Prostate gland (tissue), 2 donors: ENCODE measurements at places on chromosomes 7 and 10. TPM values are rescaled to one million over a fixed set of nuclear protein-coding genes. Genes with fewer than 3 reads are reported as not detected.
A peak's percentile ranks its signal among the peaks of the same experiment; 100 is the strongest.

Gene ZNF239
- 4.3 TPM for total RNA-seq

Gene PNLIPRP3
- not detected for total RNA-seq

Gene WASL
- total RNA-seq = 37.7 TPM

Gene GPR146
- 6.1 TPM for total RNA-seq

Gene RAPGEF5
- total RNA-seq = 7.4 TPM

DNA sequence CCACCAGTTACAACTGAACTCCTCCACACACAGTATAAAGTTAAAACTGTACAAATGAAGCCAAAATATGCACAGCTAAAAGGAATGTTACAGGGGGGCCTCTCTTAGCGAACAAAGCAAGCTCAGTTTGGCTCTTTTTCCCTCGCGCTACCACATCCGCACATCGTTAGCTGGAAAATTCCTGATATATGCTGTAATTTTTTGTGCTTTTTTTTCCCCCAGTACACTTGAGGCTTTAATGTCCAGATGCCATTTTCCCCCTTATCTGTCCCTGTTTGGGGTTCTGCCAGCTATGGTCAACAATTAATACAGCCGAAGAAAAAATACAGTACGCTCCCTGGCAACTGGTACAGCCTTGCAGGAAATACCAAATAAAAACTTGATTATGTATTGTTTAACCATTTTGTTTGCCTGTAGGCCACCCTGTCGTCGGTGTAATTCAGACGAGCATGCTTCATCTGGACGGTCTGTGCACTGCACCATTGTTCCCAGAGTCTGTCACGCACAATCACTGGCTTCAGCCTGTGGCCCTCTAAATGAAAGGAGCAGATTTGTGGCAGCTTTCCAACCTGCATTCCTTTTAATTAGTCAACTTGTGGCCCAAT lies 108.1 kb upstream of the FAM133B start:
- peak; percentile 23 for DNase-seq
- no peak overlapping the region for H3K27ac ChIP-seq
- no peaks in the 10 kb centered on the region for H3K4me1 ChIP-seq
- H3K27me3 ChIP-seq = no peaks in the 10 kb centered on the region
- no peaks in the 10 kb centered on the region for H3K36me3 ChIP-seq

GRCh38 chr10:90905925-90906324 lies 15.0 kb downstream of the ANKRD1 start:
- no peaks in the 10 kb centered on the region for H3K27me3 ChIP-seq
- H3K36me3 ChIP-seq = no peaks in the 10 kb centered on the region
- no peak overlapping the region for H3K27ac ChIP-seq

GRCh38 chr10:20100171-20100570 lies 283.9 kb downstream of the PLXDC2 start:
- no peak overlapping the region for H3K27ac ChIP-seq
- no peak overlapping the region for H3K4me3 ChIP-seq
- H3K27me3 ChIP-seq = no peaks in the 10 kb centered on the region
- no peaks in the 10 kb centered on the region for H3K36me3 ChIP-seq
- H3K4me1 ChIP-seq = no peaks in the 10 kb centered on the region

DNA sequence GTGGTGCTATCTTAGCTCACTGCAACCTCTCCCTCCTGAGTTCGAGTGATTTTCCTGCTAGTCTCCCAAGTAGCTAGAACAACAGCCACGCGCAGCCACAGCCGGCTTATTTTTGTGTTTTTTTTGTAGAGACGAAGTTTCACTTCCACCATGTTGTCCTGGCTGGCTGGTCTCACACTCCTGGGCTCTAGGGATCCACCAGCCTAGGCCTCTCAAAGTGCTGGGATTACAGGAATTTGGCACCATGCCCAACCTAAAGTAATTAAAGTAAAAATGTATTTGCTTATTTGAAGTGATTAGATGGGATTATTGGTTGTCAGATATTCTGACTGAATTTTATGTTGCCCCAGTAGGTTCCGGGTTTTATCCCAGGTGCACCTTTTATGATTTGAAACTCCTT lies 22.7 kb downstream of the LUC7L2 start:
- H3K27ac ChIP-seq = no peak overlapping the region
- no peaks in the 10 kb centered on the region for H3K4me1 ChIP-seq
- H3K4me3 ChIP-seq = no peak overlapping the region
- DNase-seq = no peak

- peak; percentile 92 for DNase-seq
- no peaks in the 10 kb centered on the region for H3K27me3 ChIP-seq
- H3K27ac ChIP-seq = peak overlapping the region; percentile 38
- H3K36me3 ChIP-seq = no peaks in the 10 kb centered on the region
- H3K4me3 ChIP-seq = no peak overlapping the region
- H3K4me1 ChIP-seq = no peaks in the 10 kb centered on the region
These were observed 2.0 kb downstream of the ANKRD2 start for GRCh38 chr10:97574374-97575126.

DNA sequence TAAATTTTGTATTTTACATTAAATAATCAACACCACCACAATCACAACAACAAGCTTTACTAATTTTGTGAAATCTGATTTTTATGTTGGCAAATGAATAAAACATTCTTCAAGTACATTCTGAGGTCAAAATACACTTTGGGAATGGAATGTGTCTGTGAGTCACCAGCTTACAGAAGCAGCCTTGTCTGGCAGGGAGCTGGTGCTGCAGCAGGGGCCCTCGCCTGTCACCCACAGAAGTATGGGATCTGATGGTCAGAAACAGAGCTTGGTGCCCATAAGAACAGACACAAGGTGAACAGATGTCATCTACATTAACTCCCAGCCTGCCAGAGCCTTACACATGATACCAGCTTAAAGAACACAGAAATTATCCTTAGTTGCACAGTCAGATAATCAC lies 496.9 kb downstream of the CCSER2 start:
- no peaks in the 10 kb centered on the region for H3K36me3 ChIP-seq
- H3K4me3 ChIP-seq = no peak overlapping the region
- no peak overlapping the region for H3K27ac ChIP-seq
- H3K27me3 ChIP-seq = no peaks in the 10 kb centered on the region

GRCh38 chr7:105677817-105678573 lies 96.7 kb upstream of the EFCAB10 start:
- H3K4me1 ChIP-seq = peaks cover 13% of the 10 kb centered on the region
- no peaks in the 10 kb centered on the region for H3K36me3 ChIP-seq
- DNase-seq = no peak
- H3K27ac ChIP-seq = peak overlapping the region; percentile 29

- peaks cover 4% of the 10 kb centered on the region for H3K4me1 ChIP-seq
- no peak for DNase-seq
- no peaks in the 10 kb centered on the region for H3K27me3 ChIP-seq
- no peak overlapping the region for H3K27ac ChIP-seq
These were observed 3.7 kb downstream of the TRAPPC14 start for GRCh38 chr7:100154651-100155491.

DNA sequence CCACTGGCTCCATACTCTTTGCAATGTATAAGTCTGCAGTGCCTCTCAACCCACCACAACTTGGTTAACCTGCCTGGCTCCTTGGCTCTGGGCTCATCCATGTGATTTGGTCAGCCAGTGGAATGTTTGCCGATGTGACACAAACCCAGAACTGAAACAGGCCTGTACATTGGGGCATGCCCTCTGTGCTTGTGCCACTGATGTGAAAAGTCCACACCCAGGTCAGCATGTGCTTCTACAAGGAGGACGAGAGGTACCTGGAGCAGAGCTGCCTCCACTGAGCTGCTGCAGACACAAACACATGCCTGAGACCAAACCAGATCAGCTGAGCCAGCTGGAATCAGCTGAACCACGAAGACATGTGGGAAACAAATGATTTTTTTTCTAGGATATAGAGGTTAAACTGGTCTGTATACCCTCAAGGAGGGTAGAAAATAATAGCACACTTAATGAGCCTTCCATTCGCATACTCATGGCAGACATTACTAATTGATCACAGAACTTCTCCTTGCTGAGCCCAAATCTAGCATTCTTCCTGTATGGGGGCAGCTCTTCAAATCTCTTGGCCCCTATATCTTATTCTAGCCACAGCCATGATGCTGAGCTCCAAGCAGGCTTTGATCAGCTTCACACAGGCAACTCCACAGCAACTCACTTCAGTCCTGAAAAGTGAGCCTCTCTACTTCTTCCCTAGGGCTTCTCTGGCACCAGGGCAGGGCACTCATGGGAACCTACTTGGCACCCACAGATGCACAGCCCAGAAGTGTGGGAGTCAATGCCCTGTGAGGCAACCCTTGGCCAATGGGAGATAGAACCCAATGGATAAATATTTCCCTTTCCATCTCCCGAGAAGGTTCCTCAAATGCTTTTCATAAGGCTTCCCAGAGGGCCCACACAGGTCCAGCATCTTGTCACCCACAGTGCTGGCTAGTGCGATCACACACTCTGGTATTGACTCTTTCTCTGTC lies 18.6 kb downstream of the PYROXD2 start:
- no peak overlapping the region for H3K4me3 ChIP-seq
- no peaks in the 10 kb centered on the region for H3K27me3 ChIP-seq
- H3K4me1 ChIP-seq = no peaks in the 10 kb centered on the region
- DNase-seq = no peak
- H3K36me3 ChIP-seq = no peaks in the 10 kb centered on the region

DNA sequence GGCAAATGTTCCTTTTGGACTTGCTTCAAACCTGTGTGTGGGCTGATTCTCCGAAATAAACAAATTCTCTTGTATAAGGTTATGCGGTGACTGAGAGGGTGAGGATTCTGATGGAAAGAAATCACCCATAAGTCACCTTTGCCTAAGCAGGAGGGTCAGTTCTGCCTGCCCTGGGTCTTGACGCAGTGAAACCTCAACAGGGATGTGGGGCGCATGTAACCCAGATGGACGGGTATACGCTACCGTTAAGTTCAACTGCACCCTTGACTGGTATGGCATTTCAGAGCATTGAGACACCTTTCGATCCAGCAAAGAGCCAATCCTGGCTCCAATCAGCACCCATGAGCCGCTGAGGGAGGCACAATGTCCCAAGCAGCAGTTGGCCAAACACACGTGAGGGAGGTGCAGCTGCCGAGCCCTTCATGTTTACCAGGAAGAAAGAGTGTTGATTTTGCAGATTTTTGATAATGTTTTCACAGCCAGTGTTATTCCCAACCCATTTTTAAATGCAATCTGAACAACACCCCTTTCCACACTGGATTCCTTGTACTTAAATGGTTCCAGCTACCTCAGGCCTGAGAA lies 48.1 kb downstream of the SORBS1 start:
- H3K4me3 ChIP-seq = no peak overlapping the region
- H3K36me3 ChIP-seq = no peaks in the 10 kb centered on the region
- peak; percentile 35 for DNase-seq

GRCh38 chr10:128686630-128687278 lies 560.5 kb upstream of the MKI67 start:
- no peaks in the 10 kb centered on the region for H3K36me3 ChIP-seq
- H3K27ac ChIP-seq = peak overlapping the region; percentile 63
- peaks cover 3% of the 10 kb centered on the region for H3K4me1 ChIP-seq
- DNase-seq = no peak
- H3K27me3 ChIP-seq = no peaks in the 10 kb centered on the region

DNA sequence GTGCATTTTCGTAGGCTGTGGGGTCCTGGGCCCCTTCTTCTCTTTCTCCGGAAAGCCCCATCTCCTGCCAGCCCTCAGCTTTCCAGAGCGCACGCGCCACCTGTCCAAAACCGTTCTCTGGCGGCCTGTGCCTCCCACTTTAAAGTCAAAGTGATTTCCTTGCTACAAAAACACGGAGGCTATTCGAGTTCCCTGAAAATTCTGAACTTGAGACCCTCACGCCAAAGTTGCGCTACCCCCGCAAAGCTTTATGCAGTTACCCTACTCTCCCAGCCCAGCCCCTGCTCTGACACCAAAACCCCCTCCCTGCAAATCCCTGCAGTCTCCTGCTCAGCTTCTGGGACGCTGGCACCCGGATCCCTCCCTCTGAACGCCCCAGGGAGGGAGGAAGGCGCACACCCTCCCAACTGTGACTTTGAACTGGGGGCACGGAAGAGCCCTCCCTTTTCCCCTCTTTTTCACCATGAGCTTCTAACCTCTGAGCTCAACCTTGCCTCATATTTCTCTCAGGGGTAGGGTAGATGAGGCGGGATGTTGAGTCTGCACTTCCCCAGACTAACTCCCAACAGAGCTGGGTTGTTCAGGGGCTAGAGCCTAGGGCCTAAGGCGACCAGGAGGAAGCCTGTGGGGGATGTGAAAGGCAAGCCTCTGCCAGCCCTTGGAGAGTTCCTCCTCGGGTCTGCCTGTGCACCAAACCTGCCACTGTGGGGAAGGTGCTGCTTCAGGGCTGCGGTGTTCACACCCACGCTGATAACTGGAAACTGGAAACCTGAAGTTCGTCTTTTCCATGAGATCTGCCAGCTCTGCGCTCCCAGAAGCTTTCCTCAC lies 2.7 kb upstream of the PAX4 start:
- DNase-seq = no peak
- no peak overlapping the region for H3K27ac ChIP-seq
- H3K27me3 ChIP-seq = peaks cover 9% of the 10 kb centered on the region

DNA sequence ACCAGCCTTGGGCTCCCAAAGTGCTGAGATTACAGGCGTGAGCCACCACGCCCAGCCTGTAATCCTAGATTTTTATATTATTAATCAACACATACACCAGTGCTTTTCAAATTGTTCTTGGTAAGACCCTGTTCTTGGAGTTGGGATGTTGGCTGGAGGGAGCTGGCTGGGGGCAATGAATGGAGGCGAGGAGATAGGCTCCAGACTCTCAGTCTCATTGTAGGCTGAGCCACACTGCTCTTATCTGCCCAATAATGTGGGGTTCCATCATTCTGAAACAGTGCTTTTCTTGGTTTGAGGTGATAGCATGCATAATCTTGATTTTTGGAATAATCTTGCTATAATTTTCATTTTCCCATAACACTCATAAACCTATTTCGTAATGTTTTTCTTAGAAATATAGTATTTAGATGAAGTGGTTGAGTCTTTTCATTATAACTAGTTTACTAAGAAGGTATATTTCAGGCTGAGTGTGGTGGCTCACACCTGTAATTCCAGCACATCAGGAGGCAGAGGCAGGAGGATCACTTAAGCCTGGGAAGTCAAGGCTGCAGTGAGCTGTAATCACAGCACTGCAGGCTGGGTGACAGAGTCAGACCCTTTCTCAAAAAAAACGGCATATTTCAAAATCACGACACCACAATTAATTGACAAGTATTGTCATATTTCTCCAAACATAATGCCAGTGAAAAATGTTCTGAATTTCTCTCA lies 65.1 kb upstream of the LYZL2 start:
- no peaks in the 10 kb centered on the region for H3K4me1 ChIP-seq
- no peaks in the 10 kb centered on the region for H3K36me3 ChIP-seq
- DNase-seq = no peak
- no peak overlapping the region for H3K27ac ChIP-seq

DNA sequence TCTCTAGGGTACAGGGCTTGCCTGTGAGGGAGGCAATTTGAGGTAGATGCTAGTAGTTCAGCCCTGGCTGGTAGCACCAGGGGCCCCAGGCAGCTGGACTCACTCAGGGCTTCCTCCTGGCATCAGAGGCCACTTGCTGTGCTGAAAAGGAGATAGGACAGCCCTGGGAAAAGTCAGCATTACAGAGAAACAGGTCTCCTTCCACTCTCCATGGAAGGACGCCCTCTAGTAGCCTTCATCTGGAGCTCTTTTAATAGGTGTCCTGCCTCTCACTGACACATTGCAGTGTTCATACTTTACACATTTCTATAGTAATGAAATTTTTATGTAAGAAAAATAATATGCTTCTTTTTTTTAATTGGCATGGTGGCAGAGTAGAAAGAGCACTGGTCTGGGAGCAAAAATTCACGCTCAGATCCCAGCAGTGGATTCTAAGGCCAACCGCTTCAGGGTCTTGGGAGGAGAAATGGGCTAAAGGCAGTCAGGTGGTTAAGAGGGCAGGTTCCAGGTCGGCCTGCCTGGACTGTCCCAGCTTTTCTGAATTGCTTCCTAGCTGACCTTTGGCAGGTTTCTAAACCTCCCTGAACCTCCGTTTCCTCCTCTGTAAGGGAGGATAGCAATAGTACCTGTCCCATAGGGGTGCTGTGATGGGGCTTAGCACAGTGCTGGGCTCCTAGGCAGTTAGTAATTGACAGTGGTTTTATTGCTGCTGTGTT lies 35.8 kb downstream of the AIFM2 start:
- H3K4me1 ChIP-seq = no peaks in the 10 kb centered on the region
- DNase-seq = no peak
- no peaks in the 10 kb centered on the region for H3K27me3 ChIP-seq
- H3K4me3 ChIP-seq = no peak overlapping the region
- no peak overlapping the region for H3K27ac ChIP-seq
